Activated CD8-positive, alpha-beta memory T cell treated with anti-CD3 and anti-CD28 coated beads, Interleukin-2, amount 10 ng/mL, durations not matched to agents 7 days and 5 days (primary cell): ENCODE measurements at places on chromosomes 3 and 15. TPM values are rescaled to one million over a fixed set of nuclear protein-coding genes. Genes with fewer than 3 reads are reported as not detected.

DNA sequence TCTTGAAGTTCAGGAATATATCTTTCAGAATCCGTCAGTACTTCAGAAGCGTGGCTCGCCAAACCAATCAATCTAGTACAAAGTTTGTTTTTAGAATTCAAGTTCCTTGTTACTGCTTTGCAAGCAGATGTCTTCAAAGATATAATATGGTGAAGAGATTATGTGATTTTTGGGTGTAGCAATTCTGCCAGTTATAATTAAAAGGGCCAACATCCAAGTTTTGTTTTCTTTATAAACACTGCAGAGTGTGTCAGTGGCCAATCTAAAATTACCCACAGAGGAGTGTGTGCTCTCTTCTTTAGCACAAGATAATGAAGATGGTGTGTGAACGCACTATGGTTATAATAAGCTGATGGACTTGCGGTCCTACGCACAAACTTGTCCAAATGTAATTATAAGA lies 493.6 kb upstream of the MDFIC2 start:
- DNase-seq: no peak

DNA sequence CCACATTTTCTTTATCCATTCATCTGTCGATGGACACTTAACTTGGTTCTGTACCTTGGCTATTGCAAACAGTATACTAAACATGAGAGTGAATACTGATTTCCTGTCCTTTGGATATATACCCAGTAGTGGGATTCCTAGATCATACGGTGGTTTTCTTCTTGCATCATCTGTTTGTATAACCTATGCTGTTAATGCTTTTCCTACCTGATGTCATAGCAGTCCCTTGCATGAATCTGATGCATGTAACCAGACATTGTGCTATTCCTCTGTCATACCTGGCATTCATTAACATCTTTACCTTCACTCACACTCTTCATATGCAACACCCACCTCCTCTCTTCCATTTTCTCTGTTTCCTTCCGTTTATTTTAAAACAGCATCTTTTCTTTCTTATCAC lies 185.2 kb downstream of the KLHL25 start:
- DNase-seq: no peak

DNA sequence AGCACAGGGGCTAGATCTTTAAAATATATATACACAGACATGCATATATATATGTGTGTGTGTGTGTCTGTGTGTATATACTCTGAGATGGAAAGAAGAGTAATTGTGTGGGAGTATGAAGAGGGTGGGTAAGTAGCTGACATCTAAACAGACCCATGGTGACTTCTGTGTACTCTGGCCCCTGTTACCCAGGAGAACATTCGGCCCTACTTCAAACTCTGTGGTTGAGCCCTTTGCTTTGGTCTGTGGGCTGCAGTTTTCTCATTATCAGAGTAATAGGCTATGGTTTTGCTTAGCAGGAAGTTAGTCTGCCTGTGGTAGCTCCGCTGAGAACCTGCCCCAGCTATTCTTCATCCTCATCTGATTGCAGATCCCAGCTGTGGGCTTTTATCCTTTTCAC lies 141.4 kb downstream of the RBPMS2 start:
- DNase-seq: peak; percentile 89

GRCh38 chr15:88704791-88705768 lies 66.3 kb downstream of the ISG20 start:
- no peak for DNase-seq

The ZDHHC23 gene
- 3.9 TPM for total RNA-seq
